IPS DF 6.9 (cell line): ENCODE measurements at places on chromosomes 7 and 10.

DNA sequence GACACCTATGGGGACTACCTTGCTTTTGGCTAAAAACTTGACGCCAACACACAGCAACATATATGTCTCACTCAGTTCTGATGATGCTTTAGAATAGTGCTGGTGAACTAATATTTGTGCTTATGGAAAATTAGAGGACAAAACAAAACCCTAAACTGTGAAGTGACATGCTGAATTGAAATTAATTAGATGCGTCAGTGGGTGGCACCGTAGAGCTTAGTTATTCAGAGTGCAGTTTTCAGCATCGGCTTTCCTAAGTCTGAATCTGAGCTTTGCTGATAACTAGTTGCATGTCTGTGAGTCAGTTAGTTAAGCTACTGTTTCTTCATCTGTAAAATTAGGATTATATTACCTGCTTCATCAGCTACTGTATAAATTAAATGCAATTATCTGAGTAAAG is 245.0 kb upstream of the SORCS1 start:
- DNase-seq = no peak

DNA sequence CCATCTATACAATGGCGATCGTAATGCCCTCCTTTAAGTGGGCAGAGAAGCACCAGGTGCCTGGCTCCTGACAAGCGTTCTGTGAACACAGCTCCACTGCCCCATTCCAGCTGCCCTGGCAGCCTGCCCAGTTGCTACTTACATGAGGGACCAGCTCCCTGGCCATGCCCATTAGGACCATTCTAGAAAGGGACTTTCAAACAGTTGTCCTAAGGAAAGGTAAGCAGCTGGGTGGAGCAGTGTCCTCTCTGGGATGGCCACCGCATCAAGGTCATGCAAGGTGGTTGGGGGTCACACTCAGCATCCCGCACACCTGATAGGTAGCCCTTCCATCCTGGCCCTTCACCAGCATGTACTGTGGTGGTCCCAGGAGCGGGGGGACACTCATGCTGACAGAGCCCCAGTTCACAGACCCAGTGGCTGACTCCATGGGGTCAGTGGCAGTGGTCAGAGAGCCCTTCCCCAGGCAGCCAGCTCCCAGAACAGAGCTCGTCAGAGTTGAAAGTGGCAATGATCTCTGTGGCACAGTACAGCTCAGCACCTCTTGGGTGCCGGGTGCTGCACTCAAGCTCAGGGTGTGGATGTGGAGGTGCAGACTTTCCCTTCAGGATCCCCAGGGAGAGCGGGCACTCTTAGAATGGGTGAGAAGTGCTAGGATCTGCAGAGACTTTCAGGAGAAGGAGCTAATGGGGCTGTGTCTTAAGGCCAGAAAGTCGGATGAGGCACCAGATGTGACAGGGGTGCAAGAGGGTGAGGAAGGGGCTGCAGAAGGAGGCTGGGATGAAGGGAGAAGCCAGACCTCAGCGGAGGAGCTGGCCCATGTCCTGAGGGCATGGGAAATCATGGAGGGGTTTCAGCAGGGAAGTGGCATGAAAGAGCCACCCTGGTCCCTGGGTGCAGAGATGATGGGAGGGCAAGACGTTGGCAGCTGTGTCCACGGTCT is 10.9 kb downstream of the MMRN2 start:
- no peak for DNase-seq

- DNase-seq = no peak
These were observed 126.8 kb downstream of the TPK1 start for GRCh38 chr7:144709066-144709465.

DNA sequence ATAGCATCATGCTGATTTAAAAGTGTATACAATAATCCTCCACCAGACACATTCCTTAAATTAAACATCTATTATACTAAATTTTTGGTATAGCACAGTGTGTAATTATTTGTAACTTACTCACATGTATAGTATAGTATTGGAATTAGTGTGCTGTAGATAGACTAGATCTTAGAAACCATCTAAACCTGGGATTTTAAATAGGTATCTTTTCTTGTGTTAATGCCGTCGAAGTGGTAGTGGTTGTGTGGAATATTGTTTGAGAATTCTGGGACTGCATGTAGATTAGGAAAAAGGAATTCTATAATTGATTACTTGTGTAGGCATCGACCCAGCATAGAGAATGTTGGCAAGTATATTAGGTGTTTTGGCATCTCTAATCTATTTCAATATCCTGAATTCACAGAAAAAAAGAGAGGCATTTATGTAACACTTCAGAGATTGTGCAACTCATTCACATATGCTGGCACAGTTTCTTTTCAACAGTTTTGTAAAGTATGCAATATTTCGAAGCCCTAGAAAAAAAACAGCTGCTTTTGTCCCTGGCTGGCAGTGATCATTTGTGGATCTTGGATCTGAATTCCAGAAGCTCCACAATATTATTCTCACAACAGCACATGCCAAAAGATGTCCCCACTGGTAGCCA is 145.5 kb upstream of the AGR3 start:
- DNase-seq = no peak

- no peak for DNase-seq
These were observed 68.0 kb downstream of the DIP2C start for GRCh38 chr10:621513-621912.
